Fibroblast of skin of right quadriceps (primary cell): ENCODE measurements at places on chromosomes 1 and 21.

GRCh38 chr1:164836614-164837018 lies 277.6 kb downstream of the PBX1 start:
- no peak for DNase-seq

DNA sequence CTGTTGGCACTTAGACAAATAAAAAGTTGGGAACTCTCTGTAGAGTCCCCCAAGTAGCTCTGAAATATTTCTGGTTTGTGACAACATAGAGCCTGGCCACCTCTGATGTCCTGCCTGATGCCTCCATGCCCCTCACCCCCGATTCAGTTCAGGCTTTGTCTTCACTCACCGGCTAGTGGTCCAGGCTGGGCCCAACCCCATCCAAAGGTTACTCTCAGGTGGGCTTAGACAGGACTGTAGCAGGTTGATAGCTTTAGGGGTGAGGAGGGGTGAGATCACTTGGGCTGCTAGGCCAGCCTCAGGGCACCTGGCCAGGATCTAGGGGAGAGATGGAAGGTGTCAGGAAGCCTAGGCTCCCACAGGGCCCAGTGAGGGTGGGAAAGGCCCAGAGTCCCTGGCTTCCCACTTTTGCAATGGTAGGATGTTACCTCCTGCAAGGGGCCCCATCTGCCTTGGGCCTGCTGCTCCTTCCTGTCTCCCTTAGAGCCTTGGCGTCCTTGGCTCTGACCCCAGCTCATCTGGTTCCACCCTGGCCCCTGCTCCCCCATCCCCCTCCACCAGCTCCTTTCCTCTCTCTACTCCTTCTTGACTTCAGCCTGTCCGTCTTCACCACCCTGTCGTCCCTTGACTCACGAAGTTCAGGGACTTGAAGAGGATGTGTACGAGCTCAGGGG lies 6.7 kb downstream of the EPS8L3 start:
- DNase-seq: no peak

DNA sequence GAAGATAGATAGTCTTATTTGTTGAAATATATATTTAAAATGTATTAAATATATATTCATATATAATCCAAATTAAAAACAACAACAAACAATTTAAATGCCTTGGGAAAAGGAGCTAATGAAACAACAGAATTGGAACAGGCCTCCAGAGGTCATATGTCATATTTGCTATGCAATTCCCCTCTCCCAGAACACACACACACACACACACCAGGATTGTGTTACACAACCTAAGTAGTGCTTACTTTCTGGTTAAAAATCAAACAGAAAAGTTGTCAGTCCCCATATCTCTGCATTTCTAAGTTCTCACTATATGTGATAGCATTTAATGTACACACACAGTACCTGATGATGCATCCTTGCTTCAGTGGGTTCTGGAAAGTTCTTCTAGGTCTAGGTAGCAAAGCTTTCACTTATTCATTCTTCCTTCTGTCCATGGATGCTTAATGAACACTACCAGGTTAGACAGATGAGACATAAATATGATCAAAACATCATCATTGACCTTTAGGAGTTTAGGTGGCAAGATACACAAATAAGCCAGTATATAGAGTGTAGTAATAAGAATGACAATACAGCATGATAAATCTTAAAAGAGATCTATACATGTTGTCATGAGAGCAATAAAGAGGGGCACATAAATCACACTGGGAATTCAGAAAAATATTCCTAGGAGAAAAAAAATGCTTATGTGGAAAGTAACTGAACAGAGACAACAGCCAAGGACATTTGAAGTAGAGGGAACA lies 662.8 kb downstream of the PTPRC start:
- DNase-seq: no peak

GRCh38 chr21:15221799-15222386 lies 157.1 kb upstream of the NRIP1 start:
- peak; percentile 58 for DNase-seq

GRCh38 chr21:34091607-34092006 lies 18.2 kb downstream of the MRPS6 start:
- DNase-seq: no peak

DNA sequence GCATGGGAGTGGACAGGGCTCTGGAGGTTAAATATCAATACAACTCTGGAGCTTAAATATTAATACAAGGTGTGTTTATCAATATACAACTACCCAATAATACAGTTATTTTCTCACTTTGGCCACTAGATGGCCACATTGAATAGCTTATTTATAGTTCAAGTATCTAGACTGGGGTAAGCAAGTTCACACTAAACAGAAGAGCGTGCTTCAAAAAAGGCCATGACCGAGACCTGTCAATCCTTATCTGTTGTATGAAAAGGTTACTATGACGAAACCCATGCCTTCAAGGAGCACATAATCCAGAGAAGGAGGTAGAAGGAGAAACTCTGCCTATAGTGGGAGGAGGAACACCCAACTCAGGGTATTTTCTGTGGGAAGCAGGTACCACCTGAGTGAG lies 29.1 kb downstream of the CHML start:
- peak; percentile 68 for DNase-seq

- DNase-seq: no peak
Measured at GRCh38 chr1:242019018-242019417, 20.1 kb upstream of the MAP1LC3C start.

GRCh38 chr1:85461216-85461918 lies 3.6 kb downstream of the DDAH1 start:
- DNase-seq: no peak

GRCh38 chr1:14915356-14916054 lies 238.0 kb upstream of the TMEM51 start:
- DNase-seq: peak; percentile 32

GRCh38 chr1:26936823-26937222 lies 15.3 kb downstream of the NUDC start:
- DNase-seq: no peak

DNA sequence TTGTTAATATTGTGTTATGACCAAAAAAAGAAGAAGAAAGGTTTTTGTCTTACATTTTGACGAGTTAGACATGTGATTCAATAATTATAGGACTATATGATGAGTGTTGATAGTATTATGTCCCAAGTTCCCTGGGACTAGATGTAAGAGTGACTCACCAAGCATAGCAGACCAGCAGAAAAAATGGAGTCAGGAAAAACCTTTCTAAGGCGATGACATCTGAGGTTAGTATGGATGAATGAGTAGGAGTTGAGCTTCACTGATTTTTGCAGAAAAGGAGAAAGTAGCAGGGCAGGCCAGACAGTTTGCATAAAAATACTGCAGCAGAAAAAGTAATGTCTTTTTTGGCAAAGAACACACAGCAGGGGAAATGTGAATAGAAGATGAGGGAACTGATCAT lies 1041.3 kb upstream of the ADGRL4 start:
- DNase-seq: peak; percentile 91

DNA sequence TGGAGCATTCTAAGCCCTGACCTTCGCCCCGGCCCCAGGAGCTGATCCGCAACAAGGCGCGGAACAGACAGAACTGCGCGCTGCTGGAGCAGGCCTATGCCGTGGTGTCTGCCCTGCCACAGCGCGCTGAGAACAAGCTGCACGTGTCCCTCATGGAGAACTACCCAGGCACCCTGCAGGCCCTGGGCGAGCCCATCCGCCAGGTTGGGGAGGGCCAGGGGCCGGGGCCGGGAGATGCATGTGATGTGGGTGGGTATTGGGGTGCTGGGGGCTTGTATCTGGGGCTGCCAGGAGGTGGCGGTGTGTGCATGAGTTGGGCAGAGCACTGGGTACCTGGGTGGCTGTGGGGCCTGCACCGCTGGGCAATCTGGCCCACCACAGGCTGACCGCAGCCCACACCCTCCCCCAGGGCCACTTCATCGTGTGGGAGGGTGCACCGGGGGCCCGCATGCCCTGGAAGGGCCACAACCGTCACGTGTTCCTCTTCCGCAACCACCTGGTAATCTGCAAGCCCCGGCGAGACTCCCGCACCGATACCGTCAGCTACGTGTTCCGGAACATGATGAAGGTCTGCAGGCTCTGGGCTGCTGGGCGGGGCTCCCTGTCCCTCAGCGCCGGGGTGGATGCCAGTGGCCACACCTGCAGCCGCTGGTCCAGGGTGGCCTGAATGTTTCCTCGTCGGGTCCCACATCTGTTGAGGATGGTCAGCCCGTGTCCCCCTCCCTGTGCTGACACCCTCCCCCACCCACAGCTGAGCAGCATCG lies 65.8 kb downstream of the TRIM11 start:
- no peak for DNase-seq

DNA sequence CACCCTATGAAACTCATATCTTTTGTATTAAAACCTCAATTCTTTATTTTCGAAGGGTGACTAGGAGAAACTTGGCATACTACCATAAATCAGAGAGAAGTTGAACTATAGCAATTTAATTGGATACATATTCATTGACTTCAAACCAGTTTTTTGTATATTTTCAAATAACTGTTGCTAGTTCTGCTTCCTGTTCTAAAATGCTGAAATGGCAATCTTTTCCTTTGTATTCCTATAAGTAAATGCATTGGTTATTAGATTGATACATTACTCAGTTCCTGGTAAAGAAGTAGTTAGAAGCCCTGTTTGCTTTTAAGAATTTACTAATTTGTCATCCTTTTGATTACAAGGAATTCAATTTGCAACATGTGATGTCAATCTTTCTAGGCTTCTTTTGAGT lies 200.0 kb downstream of the DISC1 start:
- DNase-seq: no peak

GRCh38 chr1:10324627-10325026 lies 74.2 kb upstream of the PGD start:
- no peak for DNase-seq

GRCh38 chr1:172323686-172324085 lies 96.8 kb upstream of the C1orf105 start:
- no peak for DNase-seq

DNA sequence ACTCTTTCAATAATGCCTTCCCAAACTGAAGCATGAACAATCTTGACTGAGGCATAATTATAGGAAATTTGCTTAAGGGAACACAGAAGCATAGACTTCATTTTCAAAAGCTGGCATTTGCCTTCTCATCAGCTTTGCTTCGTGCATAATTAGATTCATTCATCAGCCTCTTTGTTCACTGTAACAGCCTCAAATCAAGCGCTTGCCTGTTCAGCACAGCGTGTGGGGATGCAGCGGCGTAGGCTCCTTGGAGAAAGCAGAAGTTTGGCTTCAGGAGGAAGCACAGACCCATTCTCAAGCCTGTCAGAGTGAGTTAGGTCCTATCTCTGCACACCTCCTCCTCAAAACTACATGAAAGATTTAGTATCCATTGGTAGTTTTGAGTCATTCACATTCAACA lies 246.4 kb upstream of the MAP1LC3C start:
- no peak for DNase-seq

GRCh38 chr1:187537936-187538335 lies 709.2 kb downstream of the PLA2G4A start:
- no peak for DNase-seq

- DNase-seq: peak; percentile 69
Measured at GRCh38 chr1:215665215-215665614, 98.1 kb downstream of the KCTD3 start.

- no peak for DNase-seq
Measured at GRCh38 chr21:44433791-44434567, 21.3 kb upstream of the LRRC3 start.

GRCh38 chr1:224069138-224069537 lies 44.8 kb upstream of the FBXO28 start:
- no peak for DNase-seq

GRCh38 chr1:10973956-10974881 lies 38.2 kb upstream of the TARDBP start:
- no peak for DNase-seq

DNA sequence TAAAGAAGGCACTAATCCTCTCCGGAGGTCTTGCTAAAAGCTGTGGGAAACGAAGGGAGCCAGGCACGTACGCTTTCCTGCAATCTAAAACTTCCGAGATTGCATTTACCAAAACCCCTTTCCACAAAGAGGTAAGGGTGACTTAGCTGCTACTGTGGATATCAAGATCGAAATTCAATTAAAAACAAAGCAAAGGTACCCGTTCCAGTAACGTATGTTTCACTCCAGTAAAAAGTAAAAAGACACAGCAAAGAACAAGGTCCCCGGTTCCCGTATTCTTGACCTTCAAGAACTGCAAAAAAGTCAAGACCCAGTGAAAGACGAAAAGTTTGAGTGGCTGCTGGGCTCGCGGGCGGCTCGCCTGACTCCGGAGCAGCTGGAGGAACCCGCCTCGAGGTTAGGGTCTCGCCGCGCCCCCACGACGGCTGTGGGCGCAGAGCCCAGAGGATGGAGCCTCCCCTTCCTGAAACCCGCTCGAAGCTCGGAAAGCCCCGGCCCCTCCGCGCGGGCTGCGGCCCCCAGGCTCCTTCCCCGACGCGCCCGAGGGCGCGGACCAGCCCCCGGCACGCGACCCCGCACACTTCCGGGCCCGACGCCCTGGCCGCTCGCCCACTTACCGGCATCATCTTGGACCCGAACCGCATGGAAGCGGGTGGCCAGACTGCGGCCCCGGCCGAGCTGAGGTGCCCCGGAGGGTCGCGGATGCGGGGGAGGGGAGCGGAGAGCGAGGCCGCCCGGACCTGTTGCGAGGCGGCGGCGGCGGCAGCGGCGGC lies 524 bp downstream of the TP53BP2 start:
- peak; percentile 58 for DNase-seq

DNA sequence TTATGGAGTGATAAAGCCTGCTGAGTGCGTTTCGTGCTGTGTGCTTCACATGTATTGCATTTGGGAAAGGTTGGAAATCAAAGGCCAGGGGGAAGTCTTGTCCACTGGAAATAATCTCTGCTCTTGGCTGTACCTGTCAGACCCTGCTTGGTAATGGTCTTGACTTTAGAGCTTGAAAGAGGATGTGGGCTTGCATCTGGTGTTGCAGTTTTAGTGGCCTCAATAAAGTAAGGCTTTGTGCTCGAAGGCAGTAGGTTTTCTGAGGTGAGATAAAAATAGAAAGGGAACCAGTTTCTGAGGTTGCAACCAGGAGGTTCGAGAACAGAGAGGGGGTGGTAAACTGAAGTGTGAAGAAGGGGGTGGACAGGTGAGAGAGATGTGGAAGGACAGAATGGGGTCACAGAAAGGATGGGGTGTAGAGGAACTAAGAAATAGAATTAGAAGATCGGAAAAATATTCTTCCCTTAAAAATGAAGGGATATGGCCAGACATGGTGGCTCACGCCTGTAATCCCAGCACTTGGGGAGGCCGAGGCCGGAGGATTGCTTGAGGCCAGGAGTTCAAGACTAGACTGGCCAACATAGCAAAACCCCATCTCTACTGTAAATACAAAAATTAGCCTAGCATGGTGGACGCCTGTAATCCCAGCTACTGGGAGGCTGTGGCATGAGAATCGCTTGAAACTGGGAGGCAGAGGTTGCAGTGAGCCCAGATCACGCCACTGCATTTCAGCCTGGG lies 1.5 kb downstream of the S100PBP start:
- DNase-seq: no peak

GRCh38 chr21:35222021-35222420 lies 172.9 kb upstream of the RUNX1 start:
- DNase-seq: peak; percentile 32

GRCh38 chr1:8586438-8586837 lies 231.0 kb downstream of the RERE start:
- peak; percentile 37 for DNase-seq

- peak; percentile 3 for DNase-seq
Measured at GRCh38 chr1:96579636-96580035, 141.9 kb upstream of the PTBP2 start.

DNA sequence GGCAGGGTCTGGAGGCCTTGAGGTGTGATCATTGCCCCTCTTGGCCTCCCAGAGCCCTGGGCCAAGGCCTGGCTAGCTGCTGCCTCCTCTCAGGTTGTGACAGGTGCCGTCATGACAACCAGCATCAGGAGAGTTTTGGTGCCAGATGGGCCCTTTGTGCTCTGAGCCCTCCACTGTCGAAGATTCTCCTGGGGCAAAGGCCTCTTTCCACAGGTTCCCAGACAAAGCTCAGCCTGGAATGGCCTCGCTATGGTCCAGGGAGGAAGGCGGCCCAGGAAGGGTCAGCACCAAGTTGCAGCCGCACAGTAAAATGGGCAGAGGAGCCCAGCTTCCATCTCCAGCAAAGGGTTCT lies 78.4 kb downstream of the ALPL start:
- no peak for DNase-seq
